ENCODE measurements at places on chromosomes 3 and 15. TPM values are rescaled to one million over a fixed set of nuclear protein-coding genes. Genes with fewer than 3 reads are reported as not detected.

The ITPKA gene
- total RNA-seq: not detected

The GHSR gene
- total RNA-seq: not detected

The COL6A6 gene
- not detected for total RNA-seq

The PHC3 gene
- total RNA-seq: 150 TPM

The MESP2 gene
- total RNA-seq: not detected

The MCCC1 gene
- total RNA-seq: 27.5 TPM

The XYLB gene
- 0.82 TPM for total RNA-seq

The CD200 gene
- total RNA-seq: 1.7 TPM

The TERC gene
- 10.4 TPM for total RNA-seq

The ANKUB1 gene
- not detected for total RNA-seq

The SPATA12 gene
- not detected for total RNA-seq

The ISL2 gene
- 0.23 TPM for total RNA-seq

The ALDH1A2 gene
- total RNA-seq: not detected

The CACNA2D3 gene
- total RNA-seq: not detected

The CCDC13 gene
- 1.2 TPM for total RNA-seq

The NRG4 gene
- total RNA-seq: not detected

The WNT5A gene
- total RNA-seq: 0.13 TPM

The AADACL2 gene
- total RNA-seq: not detected

The AHSG gene
- total RNA-seq: 1.8 TPM

The LPP gene
- total RNA-seq: 82.6 TPM

The ZKSCAN7 gene
- 2.7 TPM for total RNA-seq

The ROPN1B gene
- not detected for total RNA-seq
